ENCODE measurements at places on chromosomes 16 and 17. TPM values are rescaled to one million over a fixed set of nuclear protein-coding genes. Genes with fewer than 3 reads are reported as not detected.

GRCh38 chr17:63493411-63493810, 16.6 kb downstream of the ACE start:
- no peak for DNase-seq

Gene FBXL20
- polyA plus RNA-seq = 13.8 TPM

DNA sequence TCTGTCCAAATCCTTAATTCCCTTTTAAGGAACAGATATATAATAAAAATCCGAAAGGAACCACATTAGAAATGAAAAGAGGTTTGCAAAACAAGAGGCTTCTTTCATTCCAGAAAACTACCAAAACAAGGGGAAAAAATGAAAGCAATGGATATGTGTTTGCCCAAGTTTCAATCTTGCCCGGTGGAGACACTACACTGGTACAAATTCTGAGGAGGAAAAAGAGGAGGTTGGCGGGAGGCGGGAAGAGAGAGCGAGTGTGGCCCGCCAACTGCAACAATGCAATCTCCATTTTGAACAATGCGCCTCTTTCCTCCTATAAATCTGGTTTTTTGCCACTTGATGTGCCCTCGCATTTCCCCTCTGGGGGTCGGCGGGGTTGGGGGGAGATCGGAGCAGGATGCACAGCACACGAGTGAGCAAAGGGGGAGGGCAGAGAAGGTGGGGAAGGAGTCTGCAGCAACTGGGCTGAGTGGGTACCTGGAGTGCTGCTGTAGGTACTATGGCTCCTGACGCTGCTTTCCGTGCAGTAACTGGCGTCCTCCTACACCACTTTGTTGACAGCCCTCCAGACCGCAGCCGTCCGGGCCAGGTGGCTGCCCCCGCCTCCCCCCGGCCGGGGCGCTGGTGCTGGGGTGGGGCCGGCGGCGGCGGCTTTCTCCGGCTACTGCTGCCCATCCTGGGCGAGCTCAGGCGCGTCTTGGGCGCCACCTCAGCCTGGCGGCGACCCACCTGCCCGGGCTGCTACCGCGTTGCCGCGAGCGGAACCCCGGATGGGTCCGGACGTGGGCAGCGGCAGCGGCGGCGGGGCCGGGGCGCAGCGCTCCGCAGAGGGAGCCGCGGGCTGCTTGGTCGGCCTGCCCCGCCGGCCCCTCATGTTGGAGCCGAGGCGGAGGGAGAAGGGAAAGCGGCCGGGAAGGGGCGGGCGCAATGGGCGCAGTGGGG, 93.8 kb upstream of the PLEKHM1 start:
- DNase-seq = no peak

Gene KRT23
- polyA plus RNA-seq = 0.52 TPM

Gene CORO1A
- 18.0 TPM for polyA plus RNA-seq
